EH (cell line): ENCODE measurements at places on chromosomes 3 and 15.

GRCh38 chr3:184553385-184553784 is 8.2 kb upstream of the EPHB3 start:
- no peak for DNase-seq

DNA sequence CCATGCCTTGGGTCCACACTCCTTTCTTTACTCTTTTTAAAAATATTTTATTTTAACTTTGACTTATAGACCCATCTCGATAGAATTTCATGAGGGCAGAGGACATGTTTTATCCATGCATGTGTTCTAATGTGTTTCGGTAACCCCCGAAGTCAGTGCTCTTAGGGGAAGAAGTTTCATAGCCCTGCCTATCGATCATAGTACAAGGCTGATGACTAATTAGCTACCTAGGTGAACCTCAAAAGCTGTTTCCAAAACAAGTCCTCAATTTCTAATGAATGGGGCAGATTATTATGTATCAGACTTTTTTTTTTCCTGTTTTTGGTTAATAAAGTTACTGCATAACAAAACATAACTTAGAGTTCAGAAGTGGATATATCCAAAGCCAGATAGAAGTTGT is 82.0 kb downstream of the MBNL1 start:
- no peak for DNase-seq

- peak; percentile 19 for DNase-seq
Measured at GRCh38 chr15:90871716-90872485, 3.5 kb downstream of the FURIN start.

- DNase-seq, result no peak
Measured at GRCh38 chr3:101240719-101241399, 79.5 kb downstream of the IMPG2 start.

GRCh38 chr15:24823473-24823872 is 131.3 kb upstream of the SNRPN start:
- DNase-seq, result no peak
